AG08396 (cell line): ENCODE measurements at places on chromosomes 11 and 22.
A peak's percentile ranks its signal among the peaks of the same experiment; 100 is the strongest.

DNA sequence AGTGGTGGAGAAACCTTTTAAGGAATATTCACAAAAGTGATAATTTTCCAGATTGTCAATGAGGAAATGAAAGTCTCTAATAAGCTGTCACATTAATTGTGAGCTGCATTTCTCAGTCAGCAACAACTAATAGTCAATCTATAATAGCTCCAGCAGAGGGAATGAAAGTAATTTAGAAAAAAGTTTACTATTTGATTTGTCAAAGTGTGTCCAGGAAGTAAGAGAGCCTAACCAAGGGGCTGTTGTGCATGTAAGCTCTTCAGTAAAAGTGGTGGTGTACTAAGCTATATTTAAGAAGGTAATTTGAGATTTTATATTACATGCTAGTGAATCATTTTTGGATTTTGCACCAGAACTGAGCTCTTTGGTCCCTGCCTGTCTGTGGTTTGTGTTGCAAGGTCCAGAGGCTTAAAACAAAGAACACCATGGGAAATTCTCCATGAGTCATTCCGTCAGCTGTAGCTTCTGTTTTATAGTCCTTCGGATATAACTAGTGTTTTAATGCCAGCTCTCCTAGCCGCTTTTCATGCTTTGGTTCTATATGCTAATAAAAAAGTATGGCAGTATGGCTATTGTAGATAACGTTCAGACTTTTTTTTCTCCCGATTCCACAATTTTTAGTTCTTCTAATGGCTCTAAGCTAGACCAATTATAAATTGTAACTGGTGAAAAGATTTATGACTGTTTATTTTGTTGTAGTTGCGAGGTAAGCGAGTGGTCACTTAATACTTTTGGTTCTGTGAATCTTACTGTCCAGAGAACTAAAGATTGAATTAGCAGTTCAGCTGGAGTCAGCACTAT is 64.6 kb downstream of the ARHGEF12 start:
- peak; percentile 70 for DNase-seq

- no peak for DNase-seq
Observed at GRCh38 chr22:39101226-39101625, 4.2 kb downstream of the APOBEC3H start.

- DNase-seq: no peak
Observed at GRCh38 chr22:39645532-39645931, 75.0 kb downstream of the CACNA1I start.

DNA sequence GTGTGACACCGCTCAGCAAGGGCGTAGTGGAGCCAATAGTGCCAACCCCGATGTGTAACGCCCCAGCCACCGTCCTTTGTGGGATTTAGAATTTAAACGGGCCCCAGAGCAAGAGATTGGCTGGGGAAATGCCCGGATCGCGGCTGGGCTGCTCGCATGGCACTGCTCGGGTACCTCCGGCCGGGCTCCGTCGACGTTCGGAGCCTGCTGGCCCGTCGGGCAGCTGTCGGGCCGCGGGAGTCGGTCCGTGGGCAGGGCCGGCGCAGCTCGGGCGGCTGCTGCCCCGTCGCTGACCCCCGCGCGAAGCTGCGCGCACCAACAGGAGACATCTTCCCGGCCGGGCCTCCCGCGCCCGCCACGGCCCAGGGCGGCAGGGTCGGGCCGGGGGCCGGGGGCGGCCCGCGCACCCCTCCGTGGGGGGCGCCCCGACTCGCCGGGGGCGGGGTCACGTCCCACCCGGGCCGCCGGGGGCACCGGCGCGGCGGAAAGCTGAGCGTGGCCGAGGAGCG is 1.3 kb upstream of the KDM2A start:
- peak; percentile 53 for DNase-seq

- DNase-seq: no peak
Observed at GRCh38 chr11:68146010-68146540, 24.9 kb upstream of the CHKA start.

DNA sequence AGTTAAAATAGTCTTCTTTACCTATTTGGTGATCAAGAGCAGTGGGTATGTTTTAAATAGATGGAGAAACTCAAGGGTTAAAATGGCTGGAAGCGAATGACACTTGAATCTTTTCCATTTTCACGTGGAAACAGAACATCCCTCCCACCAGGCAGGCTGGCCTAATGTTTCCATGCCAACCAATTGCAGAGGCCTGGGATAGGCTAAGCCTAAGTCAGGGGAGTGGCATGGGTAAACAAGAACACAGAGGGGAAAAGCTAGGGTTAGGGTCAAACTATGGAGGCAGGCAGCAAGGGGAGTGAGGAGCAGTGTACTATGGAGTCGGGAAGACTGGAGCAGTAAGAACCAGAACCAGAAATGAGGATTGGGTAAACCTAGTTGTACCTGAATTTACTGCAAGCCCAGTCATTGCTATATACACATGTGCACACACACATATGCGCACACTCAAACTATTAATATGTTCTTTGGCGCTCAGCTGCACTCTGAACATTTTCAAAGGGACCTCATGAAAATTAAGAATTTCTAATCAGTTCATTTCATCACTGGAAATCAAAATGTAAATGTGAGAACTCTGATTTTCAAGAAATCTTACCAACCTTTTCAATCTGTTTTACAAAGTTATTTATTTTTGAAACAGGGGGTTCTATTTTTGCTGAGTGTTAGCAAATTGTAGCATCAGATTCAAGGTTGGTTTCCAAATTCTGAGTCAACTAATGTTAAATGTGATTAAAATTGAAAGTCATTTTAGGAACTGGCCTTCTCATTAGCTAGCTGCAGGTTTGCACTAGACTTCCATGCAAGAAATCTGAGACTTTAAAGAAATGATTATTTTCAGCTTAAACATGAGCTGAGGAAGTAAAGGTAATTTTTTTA is 327.0 kb upstream of the CCDC90B start:
- no peak for DNase-seq

DNA sequence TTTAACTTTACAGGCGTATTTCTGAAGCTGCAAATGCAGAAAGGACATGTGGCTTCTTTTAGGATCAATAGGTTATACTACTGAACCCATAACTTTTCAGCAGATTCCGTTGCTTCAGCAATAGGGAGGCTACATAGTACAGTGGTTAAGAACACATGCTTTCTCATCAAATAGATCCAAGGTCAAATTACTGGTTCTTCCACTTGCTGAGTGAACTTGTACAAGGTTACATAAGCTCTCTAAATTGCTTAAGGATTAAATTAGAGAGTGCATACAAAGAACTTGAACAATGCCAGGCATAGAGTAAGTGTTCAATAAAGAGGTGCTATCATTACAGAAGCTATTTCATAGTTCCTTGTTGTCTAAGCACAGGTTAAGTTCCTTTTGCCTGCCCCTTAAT is 129.6 kb downstream of the BARX2 start:
- DNase-seq: no peak

DNA sequence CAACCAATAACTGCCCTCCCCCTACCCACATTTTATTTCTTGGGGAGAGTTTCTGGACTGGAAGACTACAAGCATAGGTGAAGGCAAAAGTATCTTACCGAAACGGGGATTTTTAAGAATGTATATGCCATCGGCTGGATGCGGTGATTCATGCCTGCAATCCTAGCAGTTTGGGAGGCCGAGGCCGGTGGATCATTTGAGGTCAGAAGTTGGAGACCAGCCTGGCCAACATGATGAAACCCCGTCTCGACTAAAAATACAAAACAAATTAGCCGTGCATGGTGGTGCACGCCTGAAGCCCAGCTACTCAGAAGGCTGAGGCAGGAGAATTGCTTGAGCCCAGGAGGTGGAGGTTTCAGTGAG is 20.8 kb upstream of the SLN start:
- no peak for DNase-seq

DNA sequence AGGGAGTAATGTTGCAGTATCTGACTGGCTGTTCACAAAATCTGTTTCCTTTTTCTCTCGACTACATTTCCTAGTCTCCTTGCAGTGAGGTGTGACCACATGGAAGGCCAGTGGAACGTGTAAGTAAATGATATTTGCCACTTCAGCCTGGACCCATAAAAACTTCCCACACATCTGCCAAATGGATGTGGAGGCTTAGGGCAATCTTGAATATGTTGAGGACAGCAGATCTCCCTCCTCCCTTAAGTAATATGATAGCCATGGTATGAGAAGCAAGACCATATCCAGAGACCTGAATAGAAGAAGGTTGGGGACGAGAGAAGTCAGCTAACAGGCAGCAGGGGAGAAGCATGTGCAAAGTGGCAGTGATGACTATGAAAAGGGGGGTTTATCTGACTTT is 33.0 kb upstream of the C11orf87 start:
- DNase-seq: no peak

DNA sequence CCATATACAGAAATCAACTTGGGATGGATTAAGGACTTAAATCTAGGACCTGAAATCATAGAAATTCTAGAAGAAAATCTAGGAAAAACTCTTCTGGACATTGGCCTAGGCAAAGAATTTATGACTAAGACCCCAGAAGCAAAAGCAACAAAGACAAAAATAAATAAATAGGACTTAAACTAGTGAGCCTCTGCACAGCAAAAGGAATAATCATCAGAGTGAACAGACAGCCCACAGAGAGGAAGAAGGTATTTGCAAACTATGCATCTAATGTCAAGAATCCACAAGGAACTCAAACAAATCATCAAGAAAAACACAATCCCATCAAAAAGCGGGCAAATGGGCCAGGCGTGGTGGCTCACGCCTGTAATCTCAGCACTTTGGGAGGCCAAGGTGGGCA is 32.4 kb downstream of the TTC28 start:
- no peak for DNase-seq

- DNase-seq: no peak
Observed at GRCh38 chr22:26974034-26974433, 316.6 kb downstream of the MIAT start.

DNA sequence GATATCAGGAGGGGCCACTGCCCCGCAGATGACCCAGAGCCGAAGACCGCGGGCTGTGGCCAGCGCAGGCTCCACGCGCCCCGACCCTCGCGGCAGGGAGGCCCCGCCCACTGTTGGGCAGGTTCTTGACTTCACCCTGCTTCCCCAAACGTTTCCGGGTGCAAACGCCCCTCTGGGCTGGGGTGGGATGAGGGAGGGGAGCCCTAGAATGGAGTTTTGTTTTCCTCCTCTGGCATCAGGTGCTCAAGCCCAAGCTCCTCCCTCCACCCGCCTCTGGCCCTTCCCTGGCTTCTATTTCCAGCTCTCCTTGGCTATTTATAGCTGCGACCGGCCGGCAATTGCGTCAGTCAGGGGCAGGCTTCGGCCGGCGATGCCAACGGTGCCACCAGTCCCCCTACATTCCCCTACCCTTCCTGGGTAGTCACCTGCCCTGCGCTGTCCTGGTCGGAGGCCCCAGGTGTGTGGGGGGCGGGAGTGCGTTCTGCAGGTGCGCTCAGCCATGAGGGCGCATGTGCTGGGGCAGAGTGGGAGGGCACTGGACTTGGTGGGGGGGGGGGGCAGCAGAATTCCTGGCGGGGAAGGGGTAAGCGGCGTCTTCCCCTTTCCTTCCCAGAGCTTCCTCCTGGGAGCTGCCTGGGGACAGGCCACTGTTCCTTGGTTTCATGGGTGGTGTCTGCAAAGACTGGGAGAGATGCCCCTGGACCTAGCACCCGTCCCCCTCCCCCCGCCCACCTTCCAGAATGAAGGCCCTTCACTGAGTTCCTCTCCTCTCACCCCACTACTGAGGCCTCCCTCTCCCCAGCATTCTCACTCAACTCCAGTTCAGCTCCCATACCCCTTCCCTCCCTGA is 23.6 kb downstream of the DUSP8 start:
- peak; percentile 85 for DNase-seq

GRCh38 chr11:360326-361280 is 8.7 kb upstream of the B4GALNT4 start:
- DNase-seq: peak; percentile 13

GRCh38 chr11:93604008-93604660 is 57.3 kb upstream of the CEP295 start:
- no peak for DNase-seq

GRCh38 chr11:19156892-19157291 is 39.9 kb downstream of the ZDHHC13 start:
- no peak for DNase-seq

- no peak for DNase-seq
Observed at GRCh38 chr11:131893103-131893890, 522.9 kb downstream of the NTM start.

DNA sequence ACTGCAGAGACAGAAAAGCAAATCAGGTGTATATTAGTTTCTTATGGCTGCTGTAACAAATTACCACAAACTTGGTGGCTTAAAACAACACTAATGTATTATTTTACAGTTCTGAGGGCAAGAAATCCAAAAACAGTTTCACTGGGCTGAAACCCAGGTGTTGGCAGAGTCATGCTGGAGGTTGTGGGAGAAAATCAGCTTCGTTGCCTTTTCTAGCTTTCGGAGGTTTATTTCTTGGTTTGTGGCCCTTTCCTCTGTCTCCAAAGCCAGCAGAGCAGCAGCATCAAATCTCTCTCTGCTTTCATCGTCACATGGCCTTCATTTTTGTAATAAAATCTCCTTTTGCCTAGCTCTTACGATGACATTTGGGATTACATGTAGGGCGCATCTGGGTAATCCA is 33.0 kb upstream of the OR6M1 start:
- no peak for DNase-seq

DNA sequence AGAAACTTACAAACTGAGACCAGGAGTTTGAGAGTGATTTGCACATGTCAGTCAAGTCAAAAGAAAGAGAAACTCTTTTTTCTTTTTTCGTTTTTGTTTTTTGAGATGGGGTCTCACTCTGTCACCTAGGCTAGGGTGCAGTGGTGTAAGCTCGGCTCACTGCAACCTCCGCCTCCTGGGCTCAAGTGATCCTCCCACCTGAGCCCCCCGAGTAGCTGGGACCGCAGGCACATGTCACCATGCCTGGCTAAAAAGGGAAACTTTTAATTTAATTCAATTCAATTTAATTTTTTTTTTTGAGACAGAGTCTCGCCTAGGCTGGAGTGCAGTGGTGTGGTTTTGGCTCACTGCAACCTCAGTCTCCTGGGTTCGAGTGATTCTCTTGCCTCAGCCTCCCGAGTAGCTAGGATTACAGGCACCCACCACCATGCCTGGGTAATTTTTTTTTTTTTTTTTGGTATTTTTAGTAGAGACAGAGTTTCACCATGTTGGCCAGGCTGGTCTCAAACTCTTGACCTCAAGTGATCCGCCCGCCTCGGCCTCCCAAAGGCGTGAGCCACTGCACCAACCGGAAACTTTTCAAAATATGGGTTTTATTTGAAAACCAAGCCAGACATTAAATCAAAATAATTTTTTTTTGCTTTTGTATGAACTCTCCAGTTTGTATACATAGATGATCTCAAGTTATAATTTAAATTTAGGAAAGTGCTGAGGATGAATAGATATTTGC is 9.9 kb downstream of the UCP3 start:
- no peak for DNase-seq

- no peak for DNase-seq
Observed at GRCh38 chr11:76659672-76660532, 10.6 kb downstream of the LRRC32 start.

- no peak for DNase-seq
Observed at GRCh38 chr22:40479126-40479800, 108.9 kb downstream of the SGSM3 start.
